ENCODE measurements at places on chromosomes 16 and 17.

DNA sequence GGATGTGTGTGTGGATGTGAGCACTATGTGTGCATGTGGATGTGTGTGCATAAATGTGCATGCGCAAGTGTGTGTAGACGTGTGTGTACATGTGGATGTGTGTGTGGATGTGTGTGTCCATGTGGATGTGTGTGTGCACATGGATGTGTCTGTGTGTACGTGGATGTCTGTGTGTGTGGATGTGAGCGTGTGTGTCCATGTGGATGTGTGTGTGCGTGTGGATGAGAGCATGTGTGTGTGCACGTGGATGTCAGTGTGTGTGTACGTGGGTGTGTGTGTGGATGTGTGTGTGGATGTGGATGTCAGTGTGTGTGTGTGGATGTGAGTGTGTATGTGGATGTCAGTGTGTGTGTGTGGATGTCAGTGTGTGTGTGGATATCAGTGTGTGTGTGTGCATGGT is 63.6 kb upstream of the DOC2B start:
- no peak for DNase-seq

DNA sequence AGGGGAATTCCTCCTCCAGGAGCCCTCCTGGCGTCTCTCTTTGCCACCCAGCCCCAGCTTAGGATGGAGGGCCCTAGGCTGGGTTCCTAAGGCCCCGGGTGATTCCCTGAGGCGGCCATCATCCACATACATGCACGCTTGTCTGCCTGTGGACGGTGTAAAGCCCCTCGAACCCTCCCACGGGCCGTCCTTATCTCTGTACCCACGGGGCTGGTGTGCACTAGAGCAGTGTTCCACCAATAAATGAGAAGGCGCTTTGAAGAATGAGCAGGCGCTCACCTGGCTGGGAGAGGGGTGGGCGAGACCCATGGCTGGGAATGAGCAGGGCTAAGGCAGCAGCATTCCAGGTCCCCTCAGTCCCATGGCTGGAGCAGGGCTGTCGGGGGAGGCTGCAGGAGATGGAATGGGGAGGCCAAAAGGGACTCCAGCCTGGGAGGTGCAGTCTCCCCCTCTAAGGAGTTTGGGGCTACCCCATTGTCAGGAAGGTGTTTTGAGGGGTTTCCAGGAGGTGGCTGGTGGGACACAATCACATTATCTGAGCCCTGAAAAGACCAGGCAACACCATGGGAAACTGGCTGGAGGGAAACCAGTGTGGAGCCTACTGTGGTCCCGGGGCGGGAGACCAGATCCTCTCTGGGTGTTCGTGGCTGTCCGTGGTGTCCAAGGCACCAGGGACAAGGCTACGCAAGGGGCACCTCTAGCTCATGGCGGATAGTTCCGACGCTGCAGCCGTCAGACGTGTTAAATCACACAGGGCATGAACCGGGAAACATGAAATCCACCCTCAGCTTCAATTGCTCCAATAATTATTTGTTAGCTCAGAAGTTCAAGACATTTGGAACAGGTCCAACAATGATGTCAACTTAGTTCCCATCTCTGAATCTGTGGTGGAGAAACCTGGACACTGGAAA is 87.5 kb upstream of the DNAH17 start:
- DNase-seq, result no peak

GRCh38 chr17:70796757-70797156 is 627.4 kb downstream of the KCNJ2 start:
- DNase-seq, result no peak

- DNase-seq, result no peak
Measured at GRCh38 chr17:41026715-41027471, at the start of gene KRTAP1-5. KRTAP1-5 (minus strand) TSS chr17:41027208; CDS start chr17:41027155, 53 bp downstream.

GRCh38 chr16:86117756-86118155 is 218.8 kb downstream of the IRF8 start:
- DNase-seq, result no peak

GRCh38 chr16:66471716-66472393 is 44.8 kb downstream of the BEAN1 start:
- DNase-seq, result no peak

- DNase-seq, result no peak
Measured at GRCh38 chr17:54932711-54933110, 32.1 kb downstream of the TOM1L1 start.

DNA sequence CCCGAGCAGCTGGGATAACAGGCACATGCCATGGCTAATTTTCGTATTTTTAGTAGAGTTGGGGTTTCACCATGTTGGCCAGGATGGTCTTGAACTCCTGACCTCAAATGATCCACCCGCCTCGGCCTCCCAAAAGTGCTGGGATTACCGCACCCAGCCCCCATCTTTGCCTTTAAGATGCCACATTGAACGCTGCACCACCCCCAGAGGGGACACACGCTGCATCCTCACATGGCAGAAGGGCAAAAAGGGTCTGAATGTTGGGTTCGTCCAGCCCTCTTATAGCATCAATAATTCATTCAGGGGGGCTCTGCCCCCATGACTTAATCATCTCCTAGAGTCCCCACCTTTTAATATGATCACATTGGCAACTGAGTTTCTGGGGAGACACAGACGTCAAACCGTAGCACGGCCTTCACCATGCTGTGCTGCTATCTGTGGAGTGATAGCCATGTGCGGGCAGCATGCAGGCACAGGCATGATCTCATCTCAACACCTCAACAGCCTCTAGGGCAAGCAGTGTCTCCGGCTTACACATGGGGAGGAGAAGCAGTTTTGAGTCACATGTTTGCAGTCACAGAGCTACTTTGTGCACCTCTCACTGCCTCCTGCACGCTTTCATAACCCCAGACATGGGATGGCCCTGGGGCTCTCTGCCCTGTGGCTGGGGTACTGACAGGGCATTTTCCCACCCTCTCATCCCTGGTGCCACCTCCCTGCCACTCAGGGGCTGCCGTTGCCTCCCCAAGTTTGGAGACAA is 30.0 kb downstream of the IL21R start:
- no peak for DNase-seq

DNA sequence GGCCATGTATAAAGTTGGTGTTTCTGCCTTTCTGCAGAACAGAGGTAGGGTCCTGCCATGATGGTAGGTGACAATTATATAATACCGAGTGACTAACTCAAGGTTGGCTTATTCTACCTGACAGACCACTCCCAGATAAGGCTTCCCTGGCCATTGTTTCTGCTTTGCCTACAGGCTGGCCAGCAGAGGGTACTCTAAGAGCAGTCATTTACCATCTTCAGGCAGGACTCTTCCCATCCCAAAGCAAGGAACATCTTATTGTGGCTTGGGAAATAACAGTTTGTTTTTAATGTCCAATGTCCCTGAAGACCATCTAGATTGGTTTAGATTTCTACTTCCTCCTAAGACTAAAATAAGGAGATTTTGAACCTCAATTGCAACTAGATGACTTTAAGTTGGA is 74.1 kb downstream of the SNX11 start:
- no peak for DNase-seq

GRCh38 chr17:49501496-49501895 is 6.4 kb downstream of the NGFR start:
- DNase-seq, result no peak

DNA sequence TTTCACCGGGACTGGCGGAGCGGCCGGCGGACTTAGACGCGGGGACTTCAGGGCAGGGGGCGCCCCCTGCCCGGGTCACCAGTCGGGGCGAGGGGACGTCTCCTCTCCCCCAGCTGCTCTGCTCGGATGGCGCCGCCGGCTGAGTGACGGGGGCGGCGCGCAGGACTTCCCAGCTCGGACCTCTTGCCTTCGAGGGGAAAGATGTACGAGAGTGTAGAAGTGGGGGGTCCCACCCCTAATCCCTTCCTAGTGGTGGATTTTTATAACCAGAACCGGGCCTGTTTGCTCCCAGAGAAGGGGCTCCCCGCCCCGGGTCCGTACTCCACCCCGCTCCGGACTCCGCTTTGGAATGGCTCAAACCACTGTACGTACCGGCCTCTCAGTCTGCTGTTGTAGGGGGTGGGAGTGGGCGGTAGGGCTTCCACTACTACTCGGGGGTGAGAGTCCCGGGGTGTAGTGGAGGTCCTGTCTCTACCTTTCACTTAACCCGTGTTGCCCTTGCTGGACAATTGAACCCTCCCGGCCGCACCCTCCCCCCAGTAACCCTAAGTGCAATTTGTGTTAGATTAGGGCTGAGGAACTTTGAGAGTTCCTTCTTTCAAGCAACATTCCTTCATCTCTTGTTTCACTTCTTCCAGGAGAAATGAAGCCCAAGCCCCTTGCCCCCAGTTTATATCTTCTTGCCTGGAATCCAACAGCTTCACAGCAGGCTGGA is 21.9 kb downstream of the GJD3 start:
- DNase-seq, result no peak

DNA sequence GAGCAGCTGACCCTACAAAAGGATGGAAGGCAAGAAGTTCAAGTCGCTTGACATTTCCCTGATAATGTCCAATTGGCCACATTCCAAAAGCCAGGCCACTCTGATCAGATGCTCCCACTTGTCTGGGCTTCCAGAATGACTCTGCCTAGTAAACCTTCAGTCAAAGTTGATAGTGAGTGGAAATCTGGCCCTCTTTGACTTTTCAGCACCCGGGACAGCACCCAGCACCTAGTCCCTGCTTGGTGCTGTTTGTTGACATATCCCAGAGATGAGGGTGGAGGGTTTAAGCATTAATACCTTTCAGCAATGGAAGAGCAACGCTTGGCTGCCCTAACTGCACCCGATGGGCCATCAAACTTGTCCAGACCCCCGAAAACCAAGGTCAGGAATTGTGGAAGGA is 131.3 kb downstream of the AIPL1 start:
- DNase-seq, result no peak

DNA sequence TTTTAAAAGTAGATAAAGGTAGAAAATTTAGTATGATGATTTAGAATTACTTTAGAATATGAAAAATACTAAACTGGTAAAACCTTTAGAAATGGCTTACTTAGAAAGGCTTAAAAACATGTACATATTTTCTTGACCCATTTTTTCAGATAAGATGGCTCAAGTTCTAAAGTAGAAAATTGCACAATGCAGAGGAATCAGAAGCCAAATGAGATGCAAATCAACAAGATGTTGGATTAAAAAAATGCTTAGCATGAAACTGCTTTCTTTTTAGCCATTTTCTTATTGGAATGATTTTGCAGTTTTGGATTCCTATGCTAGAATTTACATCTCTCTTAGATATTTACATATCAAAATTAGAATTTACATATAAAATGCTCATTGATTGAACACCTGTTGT is 1.5 kb upstream of the KRTAP3-1 start:
- DNase-seq, result no peak

GRCh38 chr16:66103211-66103610 is 263.3 kb upstream of the CDH5 start:
- no peak for DNase-seq

GRCh38 chr16:48580925-48581500 is 29.0 kb downstream of the N4BP1 start:
- DNase-seq, result no peak

DNA sequence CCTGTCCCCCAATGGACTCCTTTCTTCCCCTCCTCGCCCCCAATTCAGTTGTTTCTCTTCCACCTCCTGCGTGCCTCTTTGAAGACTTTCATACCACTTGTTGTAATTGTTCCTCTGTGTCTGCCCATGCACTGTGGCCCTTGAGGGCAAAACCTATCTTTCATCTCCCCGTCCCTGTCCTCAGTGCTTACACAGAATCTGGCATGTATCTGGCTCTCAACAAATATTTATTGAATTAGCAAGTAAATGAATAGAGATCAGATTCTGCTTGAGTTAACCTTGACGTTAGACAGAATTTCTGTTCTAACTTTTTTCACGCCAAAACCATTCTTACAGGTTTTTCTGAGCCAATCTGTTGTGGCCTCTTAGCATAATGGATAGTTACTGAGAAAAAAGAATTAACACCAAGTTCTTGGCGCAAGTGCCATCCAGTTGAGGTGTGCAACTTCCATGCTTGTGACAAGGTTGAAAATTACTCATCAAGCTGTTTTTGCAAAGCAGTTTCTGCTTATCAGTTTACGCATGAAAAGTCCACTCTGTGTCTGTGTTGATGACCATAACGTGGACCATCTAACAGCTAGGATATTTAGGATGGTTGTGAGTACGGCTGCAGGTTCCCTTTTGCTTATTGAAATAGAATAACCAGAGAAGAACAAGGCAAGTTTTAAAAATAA is 215.1 kb downstream of the PRKCA start:
- no peak for DNase-seq

GRCh38 chr17:57895382-57896060 is 45.7 kb upstream of the MRPS23 start:
- no peak for DNase-seq

DNA sequence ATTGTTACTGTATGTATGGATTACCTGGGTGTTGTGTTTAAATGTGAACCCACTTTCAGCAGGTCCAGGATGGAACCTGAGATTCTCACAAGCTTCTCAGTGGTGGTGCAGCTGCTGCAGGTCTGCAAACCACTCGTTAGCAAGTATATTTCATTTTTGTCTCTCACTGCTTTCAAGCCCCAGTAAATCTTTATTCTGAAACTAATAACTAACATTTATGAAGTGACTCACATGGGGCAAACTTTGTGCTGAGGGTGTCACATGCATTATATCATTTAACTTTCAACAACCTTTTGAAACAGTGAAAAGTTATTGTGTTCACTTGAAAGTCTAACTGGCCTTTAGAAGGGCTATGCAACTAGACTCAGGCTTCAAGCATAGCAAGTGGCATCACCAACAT is 98.9 kb upstream of the DYNLRB2 start:
- DNase-seq, result no peak

DNA sequence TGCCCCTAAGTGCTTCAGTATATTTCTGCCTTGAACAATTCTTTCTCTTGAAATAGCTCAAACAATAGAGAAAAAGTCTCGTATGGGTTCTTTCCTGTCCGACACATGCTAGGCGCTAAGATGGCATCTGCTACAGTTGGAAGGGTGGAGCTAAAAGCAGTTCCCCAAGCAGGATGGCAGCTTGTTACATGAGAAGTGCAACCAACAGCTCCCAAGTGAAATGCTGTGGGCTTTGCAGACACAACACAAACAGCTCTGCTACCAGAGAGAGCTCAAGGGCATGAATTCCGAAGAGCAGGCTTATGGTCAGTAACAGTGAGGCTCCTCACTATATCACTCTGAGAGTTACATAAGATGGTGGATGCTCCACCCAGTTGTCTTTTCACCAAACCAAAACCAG is 83.8 kb downstream of the VPS53 start:
- no peak for DNase-seq

DNA sequence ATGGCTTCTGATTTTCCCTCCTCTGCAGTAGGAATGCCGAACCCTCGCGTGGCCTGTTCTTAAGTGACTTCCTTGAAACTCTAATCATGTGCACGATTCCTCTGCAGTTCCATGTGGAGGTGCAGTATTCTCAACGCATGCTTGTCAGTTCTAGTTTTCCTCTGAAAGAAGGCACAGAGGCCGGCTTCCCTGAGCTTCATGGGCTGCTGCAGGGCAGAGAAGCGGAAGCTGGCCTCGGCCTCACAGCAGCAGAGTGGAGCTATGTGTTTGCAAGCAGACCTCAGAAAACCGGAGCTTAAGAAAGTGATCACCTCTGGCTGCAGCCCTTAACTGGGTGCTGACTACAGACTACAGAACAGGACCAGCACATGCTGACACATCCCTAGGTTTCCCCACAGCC is 500.7 kb downstream of the GRIN2A start:
- DNase-seq, result no peak

- no peak for DNase-seq
Measured at GRCh38 chr17:74646231-74646630, 22.7 kb upstream of the CD300E start.

Data from NCI-H1436 treated with DMSO at 0.1 percent for 48 hours (cell line).